ENCODE measurements at places on chromosomes 6 and 20.
A peak's percentile ranks its signal among the peaks of the same experiment; 100 is the strongest.

- DNase-seq: no peak
Measured at GRCh38 chr6:78917788-78918187, 50.4 kb downstream of the IRAK1BP1 start.

DNA sequence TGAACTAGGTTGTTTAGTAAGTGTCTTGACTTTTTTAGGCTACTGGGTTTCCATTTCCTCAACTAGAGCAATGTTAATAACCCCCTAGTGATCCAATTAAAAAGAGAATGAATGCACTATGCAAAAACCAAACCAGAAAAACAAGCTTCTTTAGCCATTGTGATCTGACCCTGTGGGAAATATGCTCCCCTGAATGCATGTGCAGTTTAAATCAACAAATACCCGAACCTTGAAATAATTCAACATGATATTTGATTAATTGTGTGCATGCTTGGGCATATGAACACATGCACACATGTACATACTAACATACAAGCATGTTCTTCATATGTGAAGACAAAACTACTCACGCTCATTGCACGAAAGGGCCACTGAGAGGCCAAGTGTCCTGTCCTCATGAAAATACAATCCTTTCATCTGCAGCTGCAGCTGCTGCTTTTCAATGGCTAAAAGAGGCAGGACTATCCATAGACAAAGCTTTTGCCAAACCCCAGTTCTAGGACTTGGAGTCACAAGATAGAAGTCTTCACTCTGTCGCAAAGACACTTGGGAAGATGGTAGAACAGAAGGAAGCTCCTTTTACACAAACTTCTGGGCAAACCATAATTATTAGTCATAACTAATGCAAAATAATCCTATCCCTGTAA is 207.1 kb upstream of the POU3F2 start:
- DNase-seq: no peak

GRCh38 chr20:4150070-4150441 is 134.7 kb upstream of the RNF24 start:
- peak; percentile 69 for DNase-seq

DNA sequence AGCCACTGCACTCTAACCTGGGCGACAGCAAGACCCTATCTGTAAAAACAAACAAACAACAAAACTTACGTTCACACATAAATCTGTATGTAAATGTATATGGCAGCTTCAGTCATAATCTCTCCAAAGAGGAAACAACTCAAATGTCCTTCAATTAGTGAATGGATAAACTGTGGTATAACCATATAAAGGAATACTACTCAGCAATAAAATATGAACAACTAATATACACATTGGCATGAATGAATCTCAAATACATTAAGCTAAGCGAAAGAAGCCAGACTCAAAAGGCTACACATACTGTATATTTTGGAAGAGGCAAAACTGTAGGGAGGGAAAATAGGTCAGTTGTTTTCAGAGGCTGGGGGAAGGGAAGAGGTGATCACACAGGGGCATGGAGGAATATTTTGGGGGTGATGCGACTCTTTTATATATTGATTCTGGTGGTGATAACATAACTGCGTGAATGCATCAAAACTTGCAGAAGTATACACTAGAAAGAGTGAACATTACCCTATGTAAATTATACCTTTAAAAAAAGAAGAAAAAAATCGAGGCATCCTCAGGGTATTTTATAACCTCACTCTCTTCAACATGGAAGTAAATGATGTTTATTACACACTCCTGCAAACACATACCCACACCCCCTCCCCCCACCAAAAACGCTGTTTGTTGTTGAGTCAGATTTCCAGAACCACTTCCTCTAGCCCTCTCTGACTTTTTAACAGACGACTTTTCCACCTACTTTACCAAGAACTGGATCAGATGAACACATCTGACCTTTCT is 115.2 kb upstream of the RNF24 start:
- DNase-seq: peak; percentile 64

GRCh38 chr20:61387204-61387953 is 135.3 kb downstream of the CDH4 start:
- peak; percentile 54 for DNase-seq

- DNase-seq: no peak
Measured at GRCh38 chr6:6597682-6598081, 9.2 kb downstream of the LY86 start.

DNA sequence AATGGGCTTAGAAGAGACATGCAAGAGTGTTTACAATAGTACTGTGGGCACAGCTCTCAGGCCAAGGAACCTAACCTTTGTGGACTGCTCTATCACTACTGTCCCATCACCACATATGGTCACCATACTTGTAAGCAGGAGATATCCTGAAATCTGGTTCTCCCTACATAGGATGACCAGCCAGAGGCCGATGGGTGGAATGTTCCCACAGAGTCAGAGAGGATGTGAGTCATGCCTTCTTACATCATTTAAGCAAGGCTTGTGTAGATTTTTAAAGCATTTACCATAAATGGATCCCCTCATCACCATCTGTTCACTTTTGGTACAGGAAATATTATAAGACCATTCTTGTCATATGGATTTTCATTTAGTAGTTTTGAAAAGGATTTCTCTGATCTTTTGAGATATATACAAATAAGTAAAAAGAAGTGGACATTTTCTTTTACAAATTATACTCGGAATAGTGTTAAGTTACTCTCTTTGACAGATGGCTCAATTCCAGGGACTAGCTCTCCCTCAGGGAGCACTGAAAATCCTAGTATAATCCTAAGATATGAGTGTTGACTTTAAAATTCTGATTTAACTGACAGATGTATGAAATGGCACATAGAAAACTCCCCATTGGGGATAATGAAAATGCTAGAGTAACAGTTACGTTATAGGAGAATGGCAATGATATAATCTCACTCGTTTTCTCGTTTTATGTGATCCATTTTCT is 6.6 kb downstream of the HTR1B start:
- peak; percentile 99 for DNase-seq

- DNase-seq: peak; percentile 14
Measured at GRCh38 chr6:41470029-41470330, 76.2 kb upstream of the FOXP4 start.

DNA sequence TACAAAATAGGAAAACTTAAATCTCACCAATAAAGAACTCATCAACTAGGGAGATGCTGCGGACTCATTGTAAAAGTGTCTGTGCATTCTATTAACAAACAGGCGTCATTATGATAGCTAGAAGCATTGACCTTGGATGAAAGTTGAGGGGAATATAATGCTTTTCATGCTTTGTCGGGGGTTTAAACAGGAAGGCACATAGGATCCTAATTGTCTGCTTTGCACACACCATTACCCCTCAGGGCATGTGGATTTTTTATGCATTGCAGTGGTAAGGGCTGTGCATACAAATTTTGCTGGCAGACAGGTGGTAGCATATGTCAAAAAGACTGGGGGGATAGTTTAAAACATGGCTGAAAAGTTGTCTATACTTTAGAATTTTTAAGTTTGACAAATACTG is 447.9 kb upstream of the PLCB4 start:
- no peak for DNase-seq

DNA sequence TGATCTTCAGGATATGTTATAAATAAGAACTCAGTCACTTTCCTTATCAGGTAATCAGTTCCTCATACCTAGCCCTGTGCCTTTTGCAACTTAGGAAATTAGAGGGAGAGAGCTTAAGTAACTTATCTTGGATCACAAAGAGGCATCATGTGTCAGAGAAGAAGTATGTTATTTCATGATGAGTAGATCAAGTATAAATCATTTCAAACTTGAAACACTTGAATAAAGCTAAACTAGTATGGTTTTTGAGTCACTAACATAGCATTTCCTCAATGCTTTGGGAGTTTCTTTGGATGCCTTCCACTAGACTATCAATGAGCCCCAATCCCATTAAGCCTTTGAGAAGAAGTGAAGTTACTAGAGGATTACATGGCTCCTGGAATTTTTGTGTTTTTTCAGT is 102.6 kb upstream of the TNFAIP3 start:
- peak; percentile 79 for DNase-seq

DNA sequence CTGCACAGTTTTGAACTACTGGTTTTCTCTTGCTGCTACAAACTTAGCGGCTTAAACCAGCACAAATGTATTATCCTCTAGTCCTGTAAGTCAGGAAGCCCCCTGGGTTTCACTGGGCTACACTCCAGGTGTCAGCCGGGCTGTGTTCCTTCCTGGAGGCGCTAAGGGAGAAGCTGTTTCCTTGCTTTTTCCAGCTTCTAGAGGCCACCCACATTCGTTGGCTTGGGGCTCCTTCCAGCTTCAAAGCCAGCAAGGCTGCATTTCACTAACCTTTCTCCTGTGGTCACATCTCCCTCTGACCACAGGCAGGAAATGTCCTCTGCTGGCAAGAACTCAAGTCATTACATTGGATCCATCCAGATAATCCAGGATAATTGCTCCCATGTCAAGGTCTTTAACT is 350.6 kb upstream of the PLCB4 start:
- DNase-seq: no peak

- DNase-seq: peak; percentile 29
Measured at GRCh38 chr6:75818098-75818855, 69.2 kb downstream of the MYO6 start.

DNA sequence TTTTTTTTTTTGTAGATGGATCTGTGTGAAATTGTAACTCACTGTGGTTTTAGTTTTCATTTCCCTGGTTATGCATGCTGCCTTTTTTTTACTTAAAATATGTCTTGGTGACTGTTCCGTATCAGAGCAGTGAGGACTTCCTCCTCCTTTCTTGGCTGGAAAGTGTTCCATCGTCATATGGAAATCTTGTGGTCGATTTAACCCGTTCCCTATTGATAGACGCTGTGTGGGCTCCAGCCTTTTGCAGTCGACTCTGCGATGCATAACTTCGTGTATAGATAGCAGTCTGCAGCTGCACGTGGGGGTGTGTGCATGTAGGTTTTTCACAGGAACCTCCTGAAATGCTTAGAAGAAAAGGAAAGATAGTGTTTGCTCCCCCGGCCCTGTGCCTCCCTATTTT is 28.1 kb upstream of the PNPLA1 start:
- DNase-seq: no peak

DNA sequence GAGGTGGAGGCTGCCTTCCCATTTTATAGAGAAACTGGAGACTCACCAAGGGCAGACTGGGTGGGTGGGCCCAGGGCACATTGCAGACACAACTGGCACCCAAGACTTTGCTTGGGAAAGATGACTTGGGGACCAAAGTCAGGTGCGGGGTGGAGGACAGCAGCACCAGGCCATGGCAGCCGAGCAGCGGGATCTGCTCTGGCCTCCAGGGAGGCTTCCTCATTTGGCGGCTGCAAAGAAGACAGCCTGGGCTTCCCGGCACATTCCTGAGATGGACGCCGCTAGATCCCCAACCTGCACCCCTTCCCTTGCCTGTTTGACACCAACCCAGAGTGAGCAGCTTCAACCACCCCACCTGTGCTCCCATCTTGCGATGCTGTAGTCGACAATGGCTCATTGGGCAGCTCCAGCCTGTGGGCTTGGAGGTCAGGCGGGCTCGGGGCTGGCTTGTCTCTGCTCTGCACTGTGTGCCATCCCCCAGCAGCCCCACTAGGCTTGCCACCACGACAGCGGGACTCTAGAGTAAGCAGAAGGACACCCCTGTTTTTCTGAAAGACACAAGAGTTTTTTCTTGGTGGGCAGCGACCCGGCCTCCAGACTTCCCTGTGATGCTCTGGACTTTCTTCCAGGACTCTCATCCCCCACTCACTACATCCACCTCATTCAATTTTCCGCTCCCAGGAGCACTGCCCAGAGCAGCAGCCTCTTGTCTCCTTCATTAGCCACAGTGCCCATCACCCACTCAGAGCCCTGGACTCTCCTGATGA is 184.9 kb upstream of the CST7 start:
- DNase-seq: no peak

All from astrocyte of the spinal cord (primary cell).